ENCODE measurements at places on chromosomes 6 and 20. TPM values are rescaled to one million over a fixed set of nuclear protein-coding genes. Genes with fewer than 3 reads are reported as not detected.

MACROD2 gene
- 3.3 TPM for total RNA-seq

RBBP8NL gene
- total RNA-seq, result not detected

MCCD1 gene
- not detected for total RNA-seq

SHLD1 gene
- total RNA-seq, result 2.6 TPM

BPIFB4 gene
- not detected for total RNA-seq

TRIM31 gene
- not detected for total RNA-seq

DDX39B gene
- total RNA-seq, result 319 TPM

CGAS gene
- total RNA-seq, result 6.3 TPM

GPR63 gene
- 0.11 TPM for total RNA-seq

LINC00237 gene
- not detected for total RNA-seq

HLA-DPA1 gene
- total RNA-seq, result 0.89 TPM

COX7A2 gene
- 545 TPM for total RNA-seq

DCBLD1 gene
- 38.4 TPM for total RNA-seq

KIAA0408 gene
- total RNA-seq, result 1.4 TPM

DDX43 gene
- 0.11 TPM for total RNA-seq

SLC35F1 gene
- total RNA-seq, result not detected

TNXB gene
- 23.5 TPM for total RNA-seq

MEI4 gene
- not detected for total RNA-seq

BHLHE23 gene
- not detected for total RNA-seq

NOTCH4 gene
- total RNA-seq, result 0.65 TPM

TRIM38 gene
- 5.9 TPM for total RNA-seq

RNF114 gene
- total RNA-seq, result 69.6 TPM

RIMS4 gene
- total RNA-seq, result not detected

SPAG4 gene
- 14.2 TPM for total RNA-seq

RAD21L1 gene
- not detected for total RNA-seq

GSTA2 gene
- total RNA-seq, result 0.11 TPM

LIN28B gene
- not detected for total RNA-seq

CENPB gene
- total RNA-seq, result 134 TPM

FOXF2 gene
- 5.1 TPM for total RNA-seq

SLC24A3 gene
- not detected for total RNA-seq

SNAP91 gene
- not detected for total RNA-seq

MTFR2 gene
- total RNA-seq, result not detected

IL17A gene
- not detected for total RNA-seq

LY6G5C gene
- total RNA-seq, result 1.7 TPM

SIGLEC1 gene
- not detected for total RNA-seq

GSTA1 gene
- not detected for total RNA-seq

CARMIL1 gene
- 6.3 TPM for total RNA-seq

FLRT3 gene
- total RNA-seq, result 2.3 TPM

PKIB gene
- total RNA-seq, result not detected

PCSK2 gene
- total RNA-seq, result not detected

AGPAT4 gene
- total RNA-seq, result 3.0 TPM

ARMH2 gene
- not detected for total RNA-seq

CYP24A1 gene
- 1.2 TPM for total RNA-seq

CCDC170 gene
- 0.11 TPM for total RNA-seq

MDFI gene
- total RNA-seq, result 1.4 TPM

CCDC167 gene
- 41.2 TPM for total RNA-seq

CLVS2 gene
- total RNA-seq, result not detected

SYS1 gene
- total RNA-seq, result 38.7 TPM

PDYN gene
- not detected for total RNA-seq

COL20A1 gene
- not detected for total RNA-seq

FAM209B gene
- total RNA-seq, result not detected
